Suppressor macrophage treated with lipopolysaccharide for 1 hour (primary cell): ENCODE measurements at places on chromosomes 2 and 18.

DNA sequence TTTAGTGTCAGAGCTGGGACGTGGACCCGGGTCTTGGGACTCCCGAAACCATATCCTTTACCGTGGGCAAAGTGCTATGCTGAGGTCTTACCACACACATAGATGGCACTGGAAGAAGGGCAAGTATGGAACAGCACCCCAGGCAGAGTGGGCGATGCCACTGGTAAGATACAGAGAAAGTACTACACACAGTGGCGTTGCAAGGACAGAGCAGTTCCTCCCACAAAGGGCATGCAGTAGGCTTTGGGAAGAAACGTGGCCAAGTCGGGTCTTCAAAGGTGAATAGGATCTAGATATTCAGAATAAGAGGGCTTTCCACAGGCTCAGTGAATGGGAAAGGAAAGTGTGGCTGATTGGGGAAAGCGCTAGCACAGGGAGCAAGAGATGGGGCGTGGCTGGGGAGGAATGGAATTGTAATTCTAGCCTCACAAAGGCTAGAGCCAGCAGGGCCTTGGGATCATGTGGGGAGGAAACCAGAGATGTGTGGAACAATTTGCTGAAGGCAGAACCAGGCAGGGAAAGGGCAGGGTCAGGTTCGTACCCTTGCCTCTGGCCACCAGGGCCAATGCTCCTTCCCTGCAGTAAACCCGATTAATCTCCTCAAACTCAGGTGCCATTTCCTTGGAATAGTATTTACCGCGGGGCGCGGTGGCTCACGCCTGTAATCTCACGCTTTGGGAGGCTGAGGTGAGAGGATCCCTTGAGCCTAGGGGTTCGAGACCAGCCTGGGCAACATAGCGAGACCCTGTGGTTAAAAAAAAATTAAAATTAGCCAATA, 36.0 kb downstream of the PCBP1 start:
- DNase-seq, result no peak

GRCh38 chr2:20758997-20759396, 63.9 kb downstream of the LDAH start:
- DNase-seq, result no peak

GRCh38 chr18:9918016-9918680, 4.3 kb downstream of the VAPA start:
- DNase-seq, result peak; percentile 26

- DNase-seq, result no peak
These were observed 19.9 kb upstream of the SLC9A2 start for GRCh38 chr2:102599486-102599885.

- DNase-seq, result peak; percentile 18
These were observed 212.9 kb downstream of the CYP26B1 start for GRCh38 chr2:71934595-71935261.

GRCh38 chr2:129462967-129463366, 516.5 kb upstream of the RAB6C start:
- DNase-seq, result no peak

GRCh38 chr2:8382485-8382884, 299.4 kb upstream of the ID2 start:
- no peak for DNase-seq

GRCh38 chr2:156826341-156826933, 390.3 kb downstream of the GPD2 start:
- no peak for DNase-seq

GRCh38 chr18:24990671-24991134, 361.3 kb downstream of the ZNF521 start:
- no peak for DNase-seq

- no peak for DNase-seq
These were observed 106.4 kb upstream of the SMAD2 start for GRCh38 chr18:48036641-48037421.

- DNase-seq, result no peak
These were observed 118.1 kb downstream of the NCK2 start for GRCh38 chr2:105862843-105863242.
